ENCODE measurements at places on chromosomes 1 and 21.

DNA sequence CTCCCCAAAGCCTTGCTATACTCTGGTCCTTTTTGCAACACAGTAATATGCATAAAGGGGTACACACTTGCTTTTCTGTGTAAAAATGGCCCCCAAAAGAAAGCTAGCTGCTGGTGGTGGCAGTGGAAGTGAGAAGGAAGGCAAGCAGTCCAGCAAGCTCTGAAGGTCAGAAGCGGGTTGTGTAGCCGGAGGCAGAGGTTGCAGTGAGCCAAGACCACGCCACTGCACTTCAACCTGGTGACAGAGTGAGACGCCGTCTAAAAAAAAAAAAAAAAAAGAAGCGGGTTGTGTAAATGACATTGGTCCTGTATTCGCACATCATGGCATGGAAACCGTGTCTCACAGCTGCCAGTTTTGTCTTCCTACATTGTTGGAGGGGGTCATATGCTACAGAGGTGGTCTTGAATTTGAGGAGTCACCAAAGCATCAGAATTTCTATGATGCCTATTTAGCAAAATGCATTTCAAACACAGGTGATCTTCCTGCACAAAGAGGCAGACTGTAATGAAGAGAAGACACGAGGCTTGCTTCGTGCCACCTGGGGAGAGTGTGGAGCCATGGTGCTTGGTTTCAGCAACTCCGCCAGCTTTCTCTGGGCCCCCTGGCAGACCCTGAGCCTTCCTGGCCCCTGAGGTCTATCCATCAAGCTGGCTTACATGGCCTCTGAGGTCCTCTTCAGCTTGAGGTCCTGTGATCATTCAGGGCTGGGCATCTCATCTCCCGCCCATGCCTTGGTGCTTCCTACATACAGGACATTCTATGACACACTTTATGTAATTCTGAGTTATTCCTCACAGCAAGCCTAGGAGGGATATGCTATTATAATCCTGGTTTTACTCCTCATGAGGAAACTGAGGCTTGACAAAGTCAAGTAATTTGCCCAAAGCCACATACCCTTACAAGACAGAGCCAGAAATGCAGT lies 71.0 kb downstream of the TOMM20 start:
- no peak for DNase-seq

- DNase-seq, result no peak
Observed at GRCh38 chr1:238153253-238153652, 262.5 kb upstream of the ZP4 start.

DNA sequence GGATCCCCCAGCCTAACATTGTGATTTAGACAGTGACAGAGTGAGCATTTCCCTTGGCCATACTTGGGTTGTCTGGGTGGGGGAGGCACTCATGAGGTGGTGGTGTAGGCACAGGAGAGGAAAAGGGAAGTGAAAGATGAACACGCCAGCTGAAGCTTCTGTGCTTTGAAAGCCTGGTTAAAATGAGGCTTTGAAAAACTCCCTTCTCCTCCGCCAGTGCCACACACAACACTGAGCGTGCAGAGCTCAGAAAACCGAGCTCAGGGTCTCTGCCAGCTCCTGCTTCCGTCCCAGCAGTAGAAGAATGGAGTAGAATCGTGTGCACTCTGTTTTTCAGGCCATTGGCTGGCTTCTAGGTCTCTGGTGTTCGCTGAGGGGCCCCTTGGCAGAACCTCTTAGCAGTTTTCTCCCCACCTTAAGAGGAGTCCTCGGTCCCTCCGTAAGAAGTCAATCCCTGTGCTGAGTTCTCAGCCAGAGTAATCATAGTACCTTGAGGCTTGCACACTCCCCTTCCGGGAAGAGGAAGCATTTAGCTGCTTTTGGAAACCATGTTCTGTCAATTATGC lies 12.9 kb downstream of the PLEKHM2 start:
- peak; percentile 51 for DNase-seq

DNA sequence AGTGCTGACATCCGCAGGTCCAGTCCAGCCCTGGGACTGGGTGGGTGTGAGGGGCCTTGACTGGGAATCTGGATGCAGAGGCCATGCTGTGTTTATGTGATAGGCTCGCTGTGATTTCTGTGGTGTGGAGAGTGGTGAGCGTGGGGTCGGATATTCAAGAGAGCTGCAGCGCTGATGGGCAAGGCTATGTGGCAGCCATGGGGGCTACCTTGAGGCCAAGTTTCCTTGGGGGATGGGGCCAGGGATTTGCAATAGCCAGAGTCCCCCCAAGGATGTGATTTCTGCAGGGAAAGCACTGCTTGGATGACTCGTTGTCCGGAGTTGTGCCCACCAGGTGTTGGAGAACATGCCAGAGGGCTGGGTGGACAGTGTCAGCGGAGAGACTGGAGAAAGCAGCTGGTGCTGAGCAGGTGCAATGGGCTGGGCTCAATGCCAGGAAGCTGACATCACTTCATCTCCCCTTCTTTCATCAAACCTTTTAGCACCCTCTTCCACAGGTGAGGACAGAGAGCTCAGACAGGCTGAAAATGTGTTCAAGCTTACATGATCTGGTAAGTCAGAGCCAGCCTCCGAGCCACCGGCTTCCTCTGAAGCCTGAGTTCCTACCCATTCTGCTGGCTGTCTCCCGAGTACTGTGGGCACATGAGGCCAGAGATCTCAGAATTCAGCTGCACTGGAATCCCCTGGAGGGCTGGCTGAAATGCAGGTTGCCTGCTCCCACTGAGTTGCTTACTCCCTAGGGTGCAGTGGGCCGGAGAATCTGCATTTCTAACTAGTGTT lies 132.9 kb downstream of the RHOU start:
- no peak for DNase-seq

DNA sequence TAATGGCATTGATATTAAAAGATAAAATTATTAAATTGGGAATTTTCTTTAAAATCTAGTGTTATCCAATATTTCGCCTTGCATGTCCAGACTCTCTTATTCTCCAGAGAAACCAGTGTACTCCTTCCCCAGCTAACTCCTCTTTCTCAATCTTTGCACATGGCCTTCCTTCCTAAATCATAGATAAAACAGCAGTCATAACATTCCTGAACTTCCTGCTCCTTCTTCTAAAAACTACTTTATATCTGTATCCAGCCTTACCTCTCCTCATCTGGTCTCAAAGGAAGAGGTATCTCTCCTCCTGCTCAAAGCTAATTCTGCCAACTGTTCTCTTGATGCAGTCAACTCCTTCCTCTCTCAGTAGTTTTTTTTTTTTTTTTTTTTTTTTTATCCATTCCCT lies 39.5 kb upstream of the NEK7 start:
- DNase-seq, result no peak

- DNase-seq, result no peak
Observed at GRCh38 chr1:23651069-23651808, 40.4 kb upstream of the RPL11 start.

DNA sequence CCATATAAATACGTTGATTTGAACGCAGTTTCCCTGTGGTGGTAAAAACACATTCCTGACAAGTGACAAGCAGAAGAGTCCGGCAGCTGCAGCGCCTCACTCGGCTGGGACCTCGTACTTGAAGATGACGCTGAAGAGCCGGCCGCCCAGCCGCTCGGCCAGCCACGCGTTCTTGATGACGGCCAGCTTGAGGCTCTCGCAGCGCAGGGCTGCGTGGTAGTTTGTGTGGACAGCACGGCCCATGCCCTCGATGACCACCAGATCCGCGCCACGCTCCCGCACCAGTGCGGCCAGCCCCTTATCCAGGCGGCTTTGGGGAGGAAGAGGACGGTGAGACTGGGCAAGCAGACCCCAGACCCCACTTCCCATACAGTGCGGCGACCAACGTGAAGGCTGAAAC lies 17.6 kb downstream of the PANK4 start:
- DNase-seq, result no peak

DNA sequence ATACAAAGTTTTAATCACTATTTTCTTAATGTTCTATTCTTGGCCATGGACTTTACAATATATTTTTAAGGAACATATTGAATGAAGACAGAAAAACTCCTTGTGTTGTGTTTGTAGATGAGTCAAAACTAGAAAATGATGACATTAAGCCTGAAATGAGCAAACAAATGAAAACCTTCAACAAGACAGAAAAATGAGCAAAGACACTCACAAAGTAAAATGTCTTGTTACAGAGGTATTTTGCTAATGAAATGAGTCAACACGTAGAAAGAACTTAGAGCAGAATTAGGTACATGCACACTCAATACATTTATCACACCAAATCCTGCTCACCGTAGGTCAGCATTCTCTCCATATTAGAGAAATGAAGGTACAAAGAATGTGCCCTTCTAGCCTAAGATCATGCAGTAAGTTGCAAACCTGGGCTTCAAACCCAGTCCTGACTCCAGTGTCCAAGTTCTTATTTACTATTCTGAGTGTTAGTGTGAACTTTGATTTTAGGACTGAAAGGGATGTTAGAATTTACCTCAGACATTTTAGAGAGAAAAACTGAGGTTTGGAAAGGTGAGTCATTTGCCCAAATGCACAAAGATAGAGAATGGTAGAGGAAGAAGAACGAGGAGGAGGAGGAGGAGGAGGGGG lies 133.9 kb upstream of the SGIP1 start:
- no peak for DNase-seq

- DNase-seq, result no peak
Observed at GRCh38 chr1:169339773-169340172, 27.8 kb downstream of the NME7 start.

DNA sequence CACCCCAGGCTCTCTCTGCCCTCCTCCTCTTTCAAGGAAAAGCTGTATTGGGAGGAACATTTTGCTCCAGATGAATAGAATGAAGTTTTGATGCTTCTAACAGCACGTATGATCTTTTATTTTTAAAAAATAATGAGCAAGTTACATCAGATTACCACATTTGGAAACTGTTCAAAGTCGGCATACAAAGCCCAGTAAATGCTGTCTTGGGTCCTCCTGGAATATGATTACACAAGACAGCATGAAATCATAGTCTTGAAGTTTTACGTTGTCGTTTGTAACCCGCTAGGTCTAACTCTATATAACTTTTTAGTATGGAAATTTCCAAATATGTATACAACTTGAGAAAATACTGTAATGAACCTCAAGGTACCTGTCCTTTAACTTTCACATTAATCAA lies 385.6 kb downstream of the HLX start:
- DNase-seq, result no peak

DNA sequence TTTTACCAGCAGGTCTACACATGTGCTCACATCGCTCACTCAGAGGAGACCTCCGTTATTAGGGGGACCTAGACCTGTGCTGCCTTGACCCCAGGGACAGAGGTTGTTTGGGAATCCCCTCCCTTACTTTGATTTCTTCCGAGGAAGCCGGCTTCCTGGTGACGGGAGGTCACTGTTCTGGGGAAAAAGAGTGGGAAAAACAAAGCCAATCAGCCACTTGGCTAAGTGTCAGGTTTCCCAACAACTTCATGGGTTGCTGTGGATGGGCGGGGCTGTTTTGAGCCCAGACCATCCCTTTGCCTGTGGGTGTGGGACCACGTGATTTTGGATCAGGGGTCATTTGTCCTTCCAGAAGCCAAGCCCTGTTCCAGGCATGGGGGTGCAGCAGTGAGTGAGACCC lies 7.1 kb upstream of the KCNAB2 start:
- DNase-seq, result no peak

DNA sequence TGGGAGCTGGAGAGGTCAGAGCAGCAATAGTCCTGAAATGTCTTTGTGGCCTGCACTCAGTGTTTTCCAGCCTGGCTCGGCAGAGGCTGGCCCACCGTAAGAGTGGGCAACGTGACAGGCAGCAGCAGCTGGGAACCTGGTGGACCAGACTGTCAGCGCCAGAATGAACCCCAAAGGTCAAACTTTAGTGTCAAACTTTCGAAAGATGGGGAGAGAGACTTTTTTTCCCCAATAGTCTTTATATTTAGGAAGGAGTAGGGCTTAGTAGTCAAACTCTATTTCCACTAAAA lies 10.3 kb downstream of the BLACAT1 start:
- no peak for DNase-seq

DNA sequence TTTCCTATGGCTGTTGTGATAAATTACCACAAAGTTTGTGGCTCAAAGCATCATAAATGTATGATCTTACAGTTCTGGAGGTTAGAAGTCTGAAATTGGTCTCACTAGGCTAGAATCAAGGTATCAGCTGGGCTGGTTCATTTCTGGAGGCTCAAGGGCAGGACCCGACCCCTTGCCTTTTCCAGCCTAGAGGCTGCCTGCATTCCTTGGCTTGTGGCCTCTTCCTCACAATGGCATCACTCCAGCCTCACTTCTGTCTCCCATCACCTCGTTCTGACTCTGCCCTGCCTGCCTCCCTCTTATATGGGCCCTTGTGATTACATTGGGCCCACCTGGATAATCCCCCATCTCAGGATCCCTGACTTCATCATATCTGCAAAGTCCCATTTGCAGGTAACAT lies 8.0 kb downstream of the COQ8A start:
- no peak for DNase-seq

DNA sequence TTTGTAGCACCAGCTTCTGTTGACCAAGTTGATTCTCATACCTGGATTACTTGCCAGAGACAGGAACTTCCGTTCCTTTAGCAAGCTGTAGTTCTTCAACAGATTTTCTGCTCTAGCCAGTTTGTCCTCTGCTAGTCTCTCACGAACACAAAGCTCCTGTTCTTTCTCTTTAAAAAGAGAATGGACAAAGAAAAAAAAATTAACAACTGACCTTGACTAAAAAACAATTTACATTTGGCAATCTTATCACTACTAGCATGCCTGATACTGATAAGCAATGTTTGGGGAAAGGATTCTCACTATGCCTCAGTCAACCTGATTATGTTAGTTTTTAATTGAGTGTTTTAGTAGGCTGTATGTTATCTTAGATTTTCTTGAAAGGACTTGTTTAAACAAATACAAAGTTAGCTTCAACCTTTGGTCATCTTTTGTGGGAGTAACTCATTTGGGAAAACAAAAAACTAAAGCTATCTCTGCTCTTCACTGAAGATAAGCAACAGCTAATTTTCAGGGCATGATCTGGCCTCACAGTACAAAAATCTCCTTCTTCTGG lies 8.3 kb downstream of the NEK2 start:
- no peak for DNase-seq

- no peak for DNase-seq
Observed at GRCh38 chr1:180291004-180291403, 60.9 kb downstream of the LHX4 start.

GRCh38 chr1:37825506-37825905 lies 17.5 kb upstream of the YRDC start:
- DNase-seq, result no peak

- no peak for DNase-seq
Observed at GRCh38 chr21:16192902-16193301, 463.1 kb downstream of the USP25 start.

All from CD4-positive, alpha-beta T cell treated with Interleukin-6 at 100 ng/mL for 8 hours (primary cell).